Prostate gland (tissue), 2 donors: ENCODE measurements at places on chromosomes 5 and 9. TPM values are rescaled to one million over a fixed set of nuclear protein-coding genes. Genes with fewer than 3 reads are reported as not detected.

Gene SUSD3
- total RNA-seq = 2.2 TPM

Gene CDH9
- total RNA-seq = not detected

Gene FYB1
- total RNA-seq = 3.1 TPM

Gene JADE2
- total RNA-seq = 87.1 TPM

Gene EFNA5
- 7.2 TPM for total RNA-seq

DNA sequence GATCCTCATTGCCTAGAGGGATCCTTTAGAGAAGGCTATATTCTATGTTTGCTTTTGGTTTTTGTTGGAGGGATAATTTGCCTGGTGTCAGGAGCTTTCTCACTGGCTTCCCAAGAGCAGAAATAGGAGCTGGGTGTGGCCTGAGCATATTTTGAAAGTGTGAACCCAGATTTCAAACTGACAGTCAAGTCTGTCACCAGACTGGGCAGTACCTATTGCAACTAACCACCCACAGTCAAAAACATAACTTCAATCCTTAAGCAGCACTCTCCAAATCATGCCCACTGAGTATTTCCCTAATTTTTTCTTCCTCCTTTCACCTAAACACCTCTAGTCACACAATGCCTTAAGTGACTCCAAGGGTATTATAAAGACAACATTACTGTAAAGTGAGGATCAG, 278.4 kb downstream of the EBF1 start:
- DNase-seq = no peak
- H3K36me3 ChIP-seq = no peaks in the 10 kb centered on the region
- no peak overlapping the region for H3K27ac ChIP-seq
- no peaks in the 10 kb centered on the region for H3K4me1 ChIP-seq

DNA sequence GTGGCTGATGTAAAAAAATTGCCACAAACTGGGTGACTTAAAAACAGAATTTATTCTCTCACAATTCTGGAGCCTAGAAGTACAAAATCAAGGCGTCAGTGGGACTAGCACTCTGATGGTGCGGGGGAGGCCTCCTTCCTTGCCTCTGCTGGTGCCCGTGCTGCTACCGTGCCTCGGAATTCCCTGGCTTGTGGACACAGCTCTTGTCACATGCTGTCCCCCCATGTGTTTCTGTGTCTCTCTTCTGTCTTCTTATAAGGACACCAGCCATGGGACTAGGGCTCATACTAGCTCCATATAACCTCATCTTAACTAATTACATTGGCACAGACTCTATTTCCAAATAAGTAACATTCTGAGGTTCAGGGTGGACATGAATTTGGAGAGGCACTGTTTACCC, 242.3 kb upstream of the IRX2 start:
- no peaks in the 10 kb centered on the region for H3K36me3 ChIP-seq
- H3K4me3 ChIP-seq = no peak overlapping the region
- no peak overlapping the region for H3K27ac ChIP-seq
- no peak for DNase-seq
- no peaks in the 10 kb centered on the region for H3K4me1 ChIP-seq

- H3K4me1 ChIP-seq = no peaks in the 10 kb centered on the region
- H3K36me3 ChIP-seq = no peaks in the 10 kb centered on the region
- no peak for DNase-seq
- H3K27ac ChIP-seq = no peak overlapping the region
- H3K4me3 ChIP-seq = no peak overlapping the region
- peaks cover 20% of the 10 kb centered on the region for H3K27me3 ChIP-seq
Observed at GRCh38 chr5:123083298-123083697, 5.7 kb upstream of the PRDM6 start.

GRCh38 chr5:60836131-60836530, 7.9 kb downstream of the ELOVL7 start:
- H3K27ac ChIP-seq = no peak overlapping the region
- DNase-seq = no peak
- no peaks in the 10 kb centered on the region for H3K36me3 ChIP-seq
- no peak overlapping the region for H3K4me3 ChIP-seq

DNA sequence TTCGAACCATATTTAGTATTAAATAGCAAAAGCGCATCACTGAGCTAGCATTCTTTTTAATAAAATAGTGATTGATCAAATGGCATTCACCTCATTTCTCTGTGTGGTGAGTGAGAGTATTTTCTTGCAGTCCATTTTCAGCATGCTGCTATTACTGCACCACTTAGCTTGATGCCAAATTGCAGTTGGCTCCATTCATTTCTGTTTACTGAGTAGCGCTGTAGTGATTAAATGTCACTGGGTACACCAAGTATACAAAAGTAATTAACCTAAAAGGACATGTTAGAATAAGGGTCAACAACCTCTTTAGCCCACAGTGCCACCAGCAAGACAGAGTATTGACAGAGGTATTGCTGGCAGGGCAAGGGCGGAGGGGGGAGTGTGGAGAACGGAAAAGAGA, 122.0 kb downstream of the TLE4 start:
- no peak for DNase-seq
- H3K4me3 ChIP-seq = no peak overlapping the region
- no peaks in the 10 kb centered on the region for H3K4me1 ChIP-seq
- H3K27me3 ChIP-seq = no peaks in the 10 kb centered on the region
- no peak overlapping the region for H3K27ac ChIP-seq

GRCh38 chr5:178104492-178104891, 8.8 kb upstream of the N4BP3 start:
- H3K4me3 ChIP-seq = no peak overlapping the region
- no peak overlapping the region for H3K27ac ChIP-seq
- DNase-seq = peak; percentile 43
- no peaks in the 10 kb centered on the region for H3K27me3 ChIP-seq
- H3K4me1 ChIP-seq = no peaks in the 10 kb centered on the region

DNA sequence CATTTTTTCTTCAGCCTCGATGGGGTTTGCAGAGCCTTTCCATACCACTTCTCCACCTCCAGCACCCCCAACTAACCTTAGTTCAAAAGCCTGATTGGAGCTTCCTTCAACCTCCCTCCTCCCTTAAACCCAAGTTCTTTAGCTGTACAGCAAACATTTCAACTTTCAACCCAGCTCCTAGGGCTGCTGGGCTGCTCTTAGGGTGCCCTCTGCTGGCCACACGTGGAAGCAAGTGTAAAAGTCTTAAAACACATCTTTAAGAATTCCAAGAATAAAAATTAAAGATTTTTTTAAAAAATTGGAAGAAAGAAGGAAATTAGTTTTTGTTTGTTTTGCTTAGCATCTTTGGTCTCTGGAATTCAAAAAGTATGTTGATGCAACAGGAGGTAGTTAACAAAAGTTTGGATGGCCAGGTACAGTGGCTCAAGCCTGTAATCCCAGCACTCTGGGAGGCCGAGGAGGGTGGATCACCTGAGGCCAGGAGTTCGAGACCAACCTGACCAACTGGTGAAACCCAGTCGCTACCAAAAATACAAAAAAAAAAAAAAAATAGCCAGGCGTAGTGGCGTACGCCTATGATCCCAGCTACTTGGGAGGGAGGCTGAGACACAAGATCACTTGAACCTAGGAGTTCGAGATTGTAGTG, 15.5 kb upstream of the HSD17B3 start:
- no peaks in the 10 kb centered on the region for H3K4me1 ChIP-seq
- no peaks in the 10 kb centered on the region for H3K36me3 ChIP-seq
- H3K27me3 ChIP-seq = no peaks in the 10 kb centered on the region

GRCh38 chr9:19440823-19441580, 32.2 kb downstream of the ACER2 start:
- H3K4me3 ChIP-seq = no peak overlapping the region
- no peaks in the 10 kb centered on the region for H3K27me3 ChIP-seq
- no peaks in the 10 kb centered on the region for H3K4me1 ChIP-seq
- no peak overlapping the region for H3K27ac ChIP-seq

DNA sequence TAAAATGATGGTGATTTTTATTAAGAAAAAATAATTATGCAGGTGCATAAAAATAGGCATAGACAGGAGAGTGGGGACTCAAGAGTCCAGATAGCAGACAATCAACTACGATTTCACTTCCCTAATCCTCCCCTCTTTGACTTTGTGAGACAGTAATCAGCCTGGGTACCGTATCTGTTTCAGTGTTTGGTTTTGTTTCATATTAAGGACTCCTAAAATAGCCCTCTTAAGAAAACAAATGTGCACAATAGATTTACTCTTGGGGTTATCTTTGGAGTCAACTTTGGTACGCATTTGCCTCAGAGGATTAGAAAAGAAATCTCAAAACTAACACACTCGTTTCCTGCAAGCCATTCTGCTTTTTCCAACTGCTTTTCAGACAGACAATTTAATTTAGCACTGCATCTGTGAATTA, 96.3 kb downstream of the ZNF608 start:
- H3K4me1 ChIP-seq = no peaks in the 10 kb centered on the region
- no peaks in the 10 kb centered on the region for H3K27me3 ChIP-seq
- DNase-seq = no peak
- H3K36me3 ChIP-seq = no peaks in the 10 kb centered on the region
- no peak overlapping the region for H3K4me3 ChIP-seq

DNA sequence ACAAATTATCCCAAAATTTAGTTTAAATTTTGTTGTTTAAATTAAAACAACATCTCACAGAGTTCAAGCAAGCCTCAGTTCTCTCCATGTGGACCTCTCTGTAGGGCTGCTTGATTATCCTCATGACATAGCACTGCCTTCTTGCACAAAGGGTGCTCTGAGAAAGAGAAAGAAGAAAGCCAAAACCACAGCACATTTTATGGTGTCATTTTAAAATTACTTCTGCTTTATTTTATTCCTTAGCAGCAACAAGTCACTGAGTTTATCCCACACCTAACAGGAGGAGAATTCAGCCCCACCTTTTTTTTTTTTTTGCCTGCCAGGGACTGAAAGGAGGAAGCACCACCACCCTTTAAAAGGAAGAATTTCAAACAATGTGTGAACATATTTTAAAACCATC, 12.8 kb upstream of the KCNV2 start:
- no peaks in the 10 kb centered on the region for H3K4me1 ChIP-seq
- no peak overlapping the region for H3K4me3 ChIP-seq
- no peaks in the 10 kb centered on the region for H3K36me3 ChIP-seq
- no peak for DNase-seq

DNA sequence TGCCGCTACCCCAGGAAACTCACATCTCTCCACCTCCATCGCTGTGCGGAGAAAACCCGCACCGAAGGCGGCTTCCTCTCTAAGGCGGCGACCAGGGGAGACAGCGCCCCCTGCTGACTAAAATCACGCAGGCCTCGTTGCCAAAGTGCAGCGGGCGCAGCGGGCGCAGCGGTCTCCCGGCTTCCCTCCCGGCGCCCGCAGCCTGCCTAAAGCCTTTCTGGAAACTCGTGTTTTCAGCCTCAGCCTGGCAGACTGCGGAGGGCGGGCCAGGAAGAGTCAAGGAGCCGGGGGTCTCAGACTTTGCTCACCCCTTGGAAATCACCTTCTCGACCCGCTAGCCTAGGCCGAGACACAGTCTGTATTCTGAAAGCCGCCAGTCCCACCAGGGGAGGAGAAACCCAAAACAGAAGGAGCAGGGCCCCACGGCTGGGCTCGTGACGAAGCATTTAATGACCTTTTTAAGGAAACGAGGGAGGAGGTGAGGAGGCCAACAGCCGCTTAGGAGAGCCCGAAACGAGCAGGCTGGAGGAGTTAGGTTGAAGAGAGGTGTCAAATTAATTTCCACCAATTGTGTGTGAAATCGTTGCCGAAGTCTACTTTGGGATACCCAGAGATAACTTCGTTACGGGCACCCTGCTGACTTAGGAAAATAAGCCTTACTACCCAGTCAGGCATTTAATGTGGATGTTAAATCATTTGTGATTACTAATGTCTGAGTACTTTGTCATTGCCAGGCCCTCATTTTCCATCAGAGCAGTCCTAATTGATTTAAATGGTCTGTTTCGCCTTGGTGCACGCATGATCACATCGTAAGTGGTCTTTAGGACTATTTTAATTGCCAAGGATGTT, 7.3 kb upstream of the FOXB2 start:
- no peak overlapping the region for H3K27ac ChIP-seq
- peaks cover 2% of the 10 kb centered on the region for H3K4me1 ChIP-seq
- no peak for DNase-seq
- no peaks in the 10 kb centered on the region for H3K36me3 ChIP-seq
- peaks cover 55% of the 10 kb centered on the region for H3K27me3 ChIP-seq
- H3K4me3 ChIP-seq = no peak overlapping the region

- H3K4me1 ChIP-seq = no peaks in the 10 kb centered on the region
- H3K27me3 ChIP-seq = no peaks in the 10 kb centered on the region
- no peak overlapping the region for H3K27ac ChIP-seq
- H3K4me3 ChIP-seq = no peak overlapping the region
- no peaks in the 10 kb centered on the region for H3K36me3 ChIP-seq
- no peak for DNase-seq
Observed at GRCh38 chr5:9691261-9691660, 61.1 kb upstream of the TAS2R1 start.

GRCh38 chr5:91403438-91403837, 20.3 kb upstream of the ARRDC3 start:
- no peaks in the 10 kb centered on the region for H3K27me3 ChIP-seq
- no peak overlapping the region for H3K4me3 ChIP-seq
- no peaks in the 10 kb centered on the region for H3K4me1 ChIP-seq
- no peak overlapping the region for H3K27ac ChIP-seq
- no peaks in the 10 kb centered on the region for H3K36me3 ChIP-seq

- H3K4me3 ChIP-seq = peak within 1 kb of the TSS; percentile 50
- peak within 1 kb of the TSS; percentile 73 for H3K27ac ChIP-seq
- DNase-seq = peak; percentile 53
- H3K36me3 ChIP-seq = no peaks in the 10 kb centered on the region
- no peaks in the 10 kb centered on the region for H3K27me3 ChIP-seq
- no peaks in the 10 kb centered on the region for H3K4me1 ChIP-seq
Observed at GRCh38 chr5:50440651-50441492, at the start of gene EMB. Gene EMB, minus strand, starts transcription at chr5:50441288. Its CDS starts 137 bp downstream, at chr5:50441151.

DNA sequence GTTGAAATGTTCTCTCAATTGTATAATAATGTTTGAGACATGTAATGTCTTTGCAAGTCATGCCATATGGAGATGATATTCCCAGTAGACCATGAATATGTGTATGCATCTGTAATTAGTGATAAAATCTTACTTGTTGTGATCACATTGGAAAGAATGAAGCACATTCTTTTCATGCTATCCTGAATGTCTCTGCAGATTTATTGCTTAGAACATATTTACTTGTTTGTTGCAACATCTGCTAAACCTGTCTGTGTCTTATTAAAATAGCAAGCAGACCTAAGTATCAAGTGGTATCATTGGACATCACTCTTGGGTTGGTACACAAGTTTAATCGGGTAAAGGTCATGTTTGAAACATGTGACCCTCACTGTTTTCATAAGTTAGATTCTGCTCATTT, 265.5 kb upstream of the CD180 start:
- no peak for DNase-seq
- H3K27me3 ChIP-seq = no peaks in the 10 kb centered on the region
- H3K4me1 ChIP-seq = no peaks in the 10 kb centered on the region
- H3K27ac ChIP-seq = no peak overlapping the region
- no peak overlapping the region for H3K4me3 ChIP-seq
- no peaks in the 10 kb centered on the region for H3K36me3 ChIP-seq

- H3K4me1 ChIP-seq = no peaks in the 10 kb centered on the region
- H3K4me3 ChIP-seq = no peak overlapping the region
- no peaks in the 10 kb centered on the region for H3K36me3 ChIP-seq
- H3K27ac ChIP-seq = no peak overlapping the region
Observed at GRCh38 chr9:136292026-136292538, 11.8 kb downstream of the CCDC187 start.
